AML-193 (cell line): ENCODE measurements at places on chromosomes 1 and 21.

DNA sequence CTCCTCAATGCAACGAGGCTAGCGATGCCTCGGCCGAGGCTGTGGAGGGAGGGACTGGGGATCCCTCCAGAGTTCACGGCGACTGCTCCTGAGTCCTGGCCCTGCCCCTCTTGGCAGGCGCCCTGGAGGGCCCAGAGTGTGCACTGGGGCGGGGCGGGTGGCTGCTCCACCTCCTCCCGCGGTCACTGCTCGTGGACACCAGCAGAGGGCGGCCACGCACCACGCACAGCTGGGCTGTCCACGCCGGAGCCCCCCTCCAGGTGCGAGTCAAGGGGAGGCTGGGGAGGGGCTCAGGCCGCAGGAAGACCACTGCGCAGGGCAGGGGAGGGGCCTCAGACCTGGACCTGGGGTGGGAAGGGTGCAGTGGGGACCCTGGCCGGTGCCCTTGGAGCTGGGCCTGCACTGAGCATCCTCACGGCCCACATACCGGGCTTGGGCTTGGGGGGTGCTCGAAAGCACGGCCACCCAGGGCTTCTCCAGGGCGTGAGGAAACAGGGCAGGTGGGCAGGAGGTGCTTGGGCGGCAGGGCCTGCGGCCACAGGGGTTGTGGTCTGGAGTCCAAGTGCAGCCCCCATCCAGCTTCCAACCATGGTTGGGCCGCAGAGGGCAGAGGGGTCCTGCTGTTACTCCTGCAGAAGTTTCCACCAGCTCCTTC lies 20.6 kb upstream of the TTC34 start:
- DNase-seq: no peak

GRCh38 chr1:150268340-150268704 lies 494 bp downstream of the APH1A start:
- no peak for DNase-seq

GRCh38 chr1:237863234-237863633 lies 27.5 kb downstream of the ZP4 start:
- no peak for DNase-seq

DNA sequence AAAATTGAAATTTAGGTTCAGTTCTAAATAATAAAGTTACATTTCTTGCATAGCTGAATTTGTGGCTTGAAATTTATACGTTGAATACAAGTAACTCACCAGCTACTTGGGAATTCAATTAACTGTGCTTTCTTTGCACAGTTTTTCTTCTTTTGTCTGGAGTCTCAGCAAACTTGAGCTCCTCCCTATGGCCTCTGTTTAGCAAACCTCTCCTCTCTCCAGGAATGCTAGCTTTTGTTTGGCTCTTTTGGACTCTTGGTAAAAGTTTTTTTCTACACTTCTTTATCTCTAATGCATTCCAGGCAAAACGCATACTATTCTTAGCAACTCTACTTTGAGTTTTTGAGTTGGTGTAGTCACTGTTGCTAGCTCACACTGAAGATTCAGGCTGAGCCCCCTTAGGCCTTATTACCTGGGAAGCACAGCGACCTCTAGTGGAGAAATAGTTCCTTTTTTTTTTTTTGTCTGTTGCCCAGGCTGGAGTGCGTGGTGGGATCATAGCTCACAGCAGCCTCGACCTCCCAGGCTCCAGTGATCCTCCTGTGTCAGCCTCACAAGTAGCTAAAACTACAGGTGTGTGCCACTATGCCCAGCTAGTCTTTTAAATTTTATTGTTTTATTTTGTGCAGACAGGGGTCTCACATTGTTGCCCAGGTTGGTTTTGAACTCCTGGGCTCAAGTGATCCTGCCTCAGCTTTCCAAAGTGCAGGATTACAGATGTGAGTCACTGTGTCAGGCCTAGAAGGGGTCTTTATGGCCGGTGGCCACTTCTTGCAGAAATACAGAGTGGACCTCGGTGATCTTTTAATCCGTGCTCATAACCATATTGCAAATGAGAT lies 61.7 kb downstream of the CASQ2 start:
- no peak for DNase-seq

GRCh38 chr1:116064616-116065015 lies 46.6 kb upstream of the MAB21L3 start:
- DNase-seq: no peak

GRCh38 chr1:41638086-41639024 lies 153.9 kb upstream of the EDN2 start:
- no peak for DNase-seq

DNA sequence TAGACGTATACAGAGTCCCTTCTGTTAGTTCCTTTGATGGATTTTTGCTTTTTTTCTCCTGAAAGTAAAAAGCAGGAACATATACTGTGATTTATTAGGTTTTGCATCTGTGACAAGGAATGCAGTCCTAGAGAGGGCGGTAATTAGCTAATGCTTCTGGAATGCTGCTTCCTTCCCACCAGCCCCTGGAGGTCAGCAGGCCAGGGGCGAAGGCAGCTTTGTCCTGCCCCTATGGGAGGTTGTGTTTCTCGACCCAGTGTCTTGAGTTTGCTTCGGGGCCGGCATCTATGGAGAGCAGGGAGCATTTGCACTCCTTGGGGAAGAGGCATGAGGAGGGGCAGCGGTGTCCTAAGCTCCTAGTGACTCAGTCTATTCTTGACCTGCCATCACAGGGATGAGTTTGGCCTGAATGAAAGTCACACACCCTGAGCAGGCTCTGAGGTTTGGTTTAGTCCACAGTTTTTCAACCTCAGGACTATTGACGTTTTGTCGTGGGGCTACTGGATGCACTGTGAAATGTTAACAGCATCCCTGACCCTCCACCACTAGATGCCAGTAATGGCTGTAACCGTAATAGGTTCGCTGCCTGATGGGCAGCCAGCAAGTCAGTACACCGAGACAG lies 85.0 kb upstream of the KCNJ15 start:
- no peak for DNase-seq

DNA sequence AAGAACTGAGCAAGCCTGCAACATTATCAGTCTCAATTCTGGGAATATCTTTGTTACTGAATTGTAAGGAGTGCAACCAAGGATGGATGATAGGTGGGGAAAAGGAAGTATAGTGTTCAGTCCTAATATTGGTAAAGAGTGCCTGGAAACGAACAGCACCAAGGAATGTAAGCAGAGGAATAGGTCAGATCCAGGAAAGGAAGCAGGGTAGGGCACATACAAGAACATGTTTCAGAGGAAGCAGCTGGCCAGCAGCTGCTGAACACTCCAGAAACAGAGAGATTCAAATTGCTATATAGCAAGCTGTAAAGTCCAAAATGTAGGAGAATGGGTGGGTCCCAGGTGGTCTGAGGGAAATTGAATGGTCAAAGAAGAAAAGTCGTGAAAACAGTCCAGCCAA lies 37.9 kb downstream of the CRB1 start:
- DNase-seq: no peak

DNA sequence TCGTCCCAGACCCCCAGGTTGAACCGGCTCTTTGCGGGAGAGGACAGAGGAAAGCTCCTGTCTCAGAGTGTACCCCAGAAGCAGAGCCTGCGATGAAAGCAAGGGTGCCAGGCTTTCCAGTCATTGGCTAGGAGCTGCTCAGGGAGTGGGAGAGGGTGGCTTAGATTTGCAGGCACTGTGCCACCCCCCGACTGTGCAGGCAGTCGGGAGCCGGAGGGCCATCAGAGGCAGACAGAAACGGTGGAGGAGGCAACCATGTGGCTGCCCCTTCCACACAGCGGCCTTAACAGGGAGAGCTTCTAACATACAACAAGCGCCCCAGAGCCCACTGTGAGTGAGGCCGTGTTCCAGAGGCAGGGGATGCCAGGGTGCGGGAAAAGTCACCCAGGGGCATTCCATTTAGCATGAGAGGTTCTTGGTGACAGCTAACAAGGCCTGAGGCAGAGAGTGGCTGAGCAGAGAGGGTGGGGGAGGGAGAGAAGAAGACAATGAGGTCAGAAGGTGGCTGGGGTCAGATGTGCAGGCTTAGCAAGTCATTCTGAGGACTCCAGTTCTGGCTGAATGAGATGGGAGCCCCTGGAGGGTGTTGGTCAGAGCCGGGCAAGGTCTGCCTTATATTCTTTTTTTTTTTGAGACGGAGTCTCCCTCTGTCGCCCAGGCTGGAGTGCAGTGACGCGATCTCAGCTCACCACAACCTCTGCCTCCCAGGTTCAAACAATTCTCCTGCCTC lies 9.5 kb upstream of the C1orf167 start:
- no peak for DNase-seq

- no peak for DNase-seq
Measured at GRCh38 chr1:177441281-177441680, 270.5 kb downstream of the BRINP2 start.

DNA sequence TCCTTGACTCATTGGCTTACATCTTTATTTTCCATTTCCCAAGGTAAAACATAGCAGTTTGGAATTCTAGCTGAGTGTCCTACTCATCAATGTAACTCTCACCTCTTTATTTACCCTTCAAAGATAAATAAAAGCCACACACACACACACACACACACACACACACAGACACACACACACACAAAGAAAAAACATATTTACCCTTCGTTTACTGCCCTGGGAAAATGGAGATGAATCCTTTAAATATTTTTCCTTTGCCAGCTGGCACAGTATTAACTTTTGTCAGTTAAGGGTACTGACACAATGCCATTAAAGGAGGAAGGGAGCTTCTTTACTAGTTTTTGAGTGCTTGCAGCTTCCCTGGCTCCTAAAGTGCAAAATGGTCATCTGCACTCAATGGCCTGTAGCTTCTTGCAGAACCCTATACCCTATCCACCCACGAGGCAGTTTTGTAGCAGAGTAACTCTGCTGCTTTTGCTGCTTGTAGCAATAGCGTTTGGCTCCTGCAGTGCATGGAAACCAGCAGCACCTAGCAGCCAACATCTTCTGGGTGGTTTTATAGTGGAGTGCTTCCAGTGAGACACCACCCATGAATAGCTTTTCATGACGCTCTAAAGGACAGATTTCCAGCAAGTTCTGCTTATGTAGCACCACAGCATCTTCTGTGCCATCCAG lies 103.7 kb downstream of the HS2ST1 start:
- no peak for DNase-seq

DNA sequence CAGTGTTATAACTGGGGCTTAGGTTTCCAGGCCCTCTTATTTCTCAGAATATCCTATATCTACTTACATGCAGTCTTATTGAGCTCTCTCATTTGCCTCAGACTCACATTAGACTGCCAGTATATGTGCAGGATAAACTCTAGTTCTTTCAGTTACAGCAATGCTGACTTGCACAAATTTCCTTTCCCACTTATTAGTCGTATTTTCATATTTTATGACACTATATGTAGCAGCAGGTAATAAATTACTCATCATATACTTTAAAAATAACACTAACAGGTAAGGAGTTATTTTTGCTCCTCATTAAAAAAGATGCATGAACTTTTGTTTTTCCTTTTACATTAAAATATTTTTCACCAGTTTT lies 65.7 kb downstream of the GADD45A start:
- no peak for DNase-seq

DNA sequence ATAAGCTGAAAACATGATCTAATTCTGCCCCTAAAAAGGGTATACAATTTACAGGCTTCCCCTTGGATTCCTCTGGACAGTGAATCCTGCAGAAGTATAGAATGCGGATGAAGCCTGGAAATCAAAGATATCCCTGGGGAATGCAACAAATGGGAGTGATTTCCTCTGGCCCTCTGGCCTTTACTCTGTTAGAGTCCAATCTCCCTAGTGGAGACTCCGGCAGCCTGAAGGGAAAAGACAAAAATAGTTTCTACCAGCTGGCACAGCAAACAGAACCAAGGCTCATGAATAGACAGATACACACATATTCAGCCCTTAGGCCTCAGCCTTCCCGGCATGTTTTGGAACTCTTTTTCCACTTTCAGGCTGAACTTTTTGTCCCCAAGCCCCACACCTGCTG lies 3.9 kb upstream of the LRRC52 start:
- DNase-seq: no peak

DNA sequence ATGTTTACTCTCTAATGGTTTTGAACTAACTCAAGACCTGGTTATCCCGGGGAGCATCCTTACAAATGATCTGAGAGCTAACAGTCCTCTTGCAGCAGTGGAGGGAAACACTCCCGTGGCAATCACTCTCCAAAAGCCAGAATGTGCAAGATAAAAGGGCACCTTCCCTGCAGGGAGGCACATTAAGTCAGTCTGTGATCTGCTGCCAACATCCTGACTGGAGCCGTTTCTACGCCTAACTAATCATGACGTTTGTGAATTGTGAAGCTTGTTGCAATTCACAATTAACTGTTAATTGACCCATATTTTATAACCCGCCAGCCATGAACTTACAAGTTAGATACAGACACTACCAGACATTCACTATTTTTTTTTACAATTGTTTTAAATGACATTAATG lies 52.1 kb upstream of the LGALS8 start:
- no peak for DNase-seq

GRCh38 chr1:25756215-25756614 lies 43.8 kb upstream of the SELENON start:
- DNase-seq: no peak

DNA sequence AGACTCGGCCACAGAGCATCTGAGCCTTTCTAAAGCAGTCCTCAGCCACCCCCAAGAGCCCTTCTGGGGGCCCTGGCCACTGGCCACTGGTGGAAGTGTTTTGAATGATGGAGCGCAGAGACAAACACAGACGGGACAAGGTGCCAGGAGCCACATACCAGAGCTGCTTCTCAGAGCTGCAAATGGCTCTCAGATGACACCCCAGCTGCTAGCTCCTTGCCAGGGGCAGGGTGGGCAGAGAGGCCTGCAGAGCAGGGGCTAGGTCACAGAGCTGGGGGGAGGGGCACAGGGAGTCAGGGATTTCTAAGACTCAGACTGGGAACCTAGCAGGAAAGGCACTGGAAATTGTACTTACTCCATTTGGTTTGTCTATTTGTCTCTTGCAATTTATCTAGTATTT lies 30.4 kb downstream of the KCNN3 start:
- DNase-seq: no peak

DNA sequence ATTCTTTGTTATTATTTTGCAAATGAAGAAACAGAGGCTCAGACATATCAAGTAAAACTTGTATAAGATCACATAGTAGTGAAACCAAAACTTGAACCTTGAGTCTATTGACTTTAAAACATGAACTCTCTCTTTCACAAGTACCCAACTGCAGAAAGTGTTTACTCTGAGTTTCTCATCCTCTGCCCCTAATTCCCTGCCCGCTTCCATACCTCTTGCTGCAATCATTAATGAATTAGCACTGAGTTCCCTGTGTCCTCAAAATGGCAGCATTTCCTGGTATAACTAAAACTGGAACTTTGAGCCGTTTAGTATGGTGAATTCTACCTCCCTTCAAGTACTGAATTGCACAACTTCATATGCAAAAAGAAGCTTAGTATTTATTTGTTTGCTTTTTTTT lies 147.7 kb upstream of the DNAH14 start:
- DNase-seq: no peak
